Right lung (tissue), 10 donors: ENCODE measurements at places on chromosomes 5 and 9.

DNA sequence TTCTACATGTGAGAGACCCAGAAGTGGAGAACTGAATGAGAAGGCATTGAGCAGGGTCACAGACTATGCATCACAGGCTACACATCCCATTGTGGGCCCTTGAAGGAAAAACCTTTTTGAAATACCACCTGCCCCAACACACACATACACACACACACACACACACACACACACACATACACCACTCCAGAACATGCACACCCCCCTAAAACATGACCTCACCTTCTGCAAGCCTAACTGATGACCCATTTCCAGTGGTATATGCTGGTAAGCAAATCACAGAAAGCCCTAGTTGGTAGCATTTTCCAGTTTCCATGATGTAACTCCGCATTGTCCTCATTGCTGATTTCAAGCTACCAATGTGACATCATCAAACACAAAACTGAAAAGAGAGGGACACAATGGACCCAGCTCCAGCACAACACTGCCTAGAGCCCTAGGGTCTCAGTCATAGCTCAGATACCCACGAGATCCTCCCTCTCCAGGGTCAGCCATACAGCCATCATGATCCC is 36.4 kb downstream of the THBS4 start:
- DNase-seq, result no peak

- no peak for DNase-seq
Observed at GRCh38 chr9:70563010-70563409, 148.6 kb upstream of the KLF9 start.

- no peak for DNase-seq
Observed at GRCh38 chr9:108168236-108168850, 678.8 kb upstream of the KLF4 start.

- DNase-seq, result no peak
Observed at GRCh38 chr9:76423216-76424177, 29.3 kb upstream of the RFK start.

DNA sequence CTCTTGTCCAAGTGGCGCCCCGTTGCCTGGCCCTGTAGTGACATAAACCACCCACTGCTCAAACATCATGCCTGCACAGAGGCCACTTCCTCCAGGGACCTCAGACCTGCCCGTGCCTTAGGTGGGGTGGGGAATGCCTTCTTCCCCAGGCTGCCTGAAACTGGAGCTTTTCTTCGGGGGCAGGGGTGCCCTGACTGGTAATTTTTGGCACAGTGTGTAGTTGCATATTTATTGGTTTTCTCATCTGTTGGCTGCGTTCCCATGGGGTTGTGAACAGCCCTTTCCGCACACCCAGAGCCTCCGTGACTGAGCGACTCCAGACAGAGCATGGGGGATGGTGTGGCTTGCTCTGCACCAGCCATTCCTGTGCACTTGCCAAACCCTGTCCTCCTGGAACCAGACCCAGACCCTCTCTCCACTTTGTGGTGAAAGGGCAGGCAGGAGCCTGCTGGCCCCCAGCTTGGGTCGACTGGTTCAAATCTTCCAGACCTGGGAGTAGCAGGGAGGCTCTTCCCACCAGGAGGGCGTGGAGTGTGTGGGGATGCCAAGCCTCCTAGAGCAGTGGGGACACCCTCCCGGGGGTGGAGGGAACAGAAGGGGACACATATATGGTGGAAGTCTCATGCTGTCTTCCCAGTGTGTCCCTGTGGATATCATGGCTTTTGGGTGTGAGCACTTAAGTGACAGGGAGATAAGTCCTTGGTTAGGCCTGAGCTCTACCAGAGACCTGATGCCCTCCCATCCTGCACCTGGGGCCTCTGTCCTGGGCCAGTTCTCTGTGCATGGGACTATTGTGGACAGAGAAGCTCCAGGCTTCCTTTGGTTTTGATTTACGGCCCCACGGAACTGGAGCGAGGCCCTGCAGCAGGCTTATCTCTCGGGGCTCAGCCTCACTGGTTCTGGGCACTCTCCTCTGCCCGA is 39.6 kb downstream of the WNK2 start:
- no peak for DNase-seq

DNA sequence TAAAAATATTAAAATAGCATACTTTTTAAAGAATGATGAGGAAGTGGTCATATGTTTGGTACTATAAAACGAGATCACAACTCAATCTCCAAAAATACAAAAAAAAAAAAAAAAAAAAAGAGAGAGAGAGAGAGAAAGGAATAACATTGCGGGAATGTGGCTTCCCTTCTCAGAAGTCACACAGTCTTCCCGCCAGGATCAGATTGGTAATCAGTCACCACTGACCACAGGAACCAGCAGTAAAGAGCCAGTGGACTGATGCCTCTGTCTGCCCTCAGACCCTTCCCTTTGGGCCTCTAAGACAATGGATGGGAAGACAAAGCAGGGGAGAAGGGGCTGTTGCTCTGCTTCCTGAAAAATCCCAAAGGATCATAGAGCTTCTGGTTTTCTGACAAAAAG is 104.9 kb downstream of the KLHL3 start:
- DNase-seq, result no peak

DNA sequence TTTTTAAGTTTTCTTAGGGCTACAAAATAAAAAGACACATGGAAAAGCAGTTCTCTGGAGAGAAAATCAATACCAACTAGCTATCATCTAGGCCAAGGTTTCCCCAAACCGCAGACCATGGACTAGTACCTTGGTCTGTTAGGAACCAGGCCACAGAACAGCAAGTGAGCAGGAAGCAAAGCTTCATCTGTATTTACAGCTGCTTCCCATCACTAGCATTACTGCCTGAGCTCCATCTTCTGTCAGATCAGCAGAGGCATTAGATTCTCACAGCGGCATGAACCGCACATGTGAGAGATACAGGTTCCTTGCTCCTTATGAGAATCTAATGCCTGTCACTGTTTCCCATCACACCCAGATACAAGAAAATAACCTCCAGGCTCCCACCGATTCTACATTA is 1907.6 kb upstream of the ACO1 start:
- DNase-seq, result no peak

DNA sequence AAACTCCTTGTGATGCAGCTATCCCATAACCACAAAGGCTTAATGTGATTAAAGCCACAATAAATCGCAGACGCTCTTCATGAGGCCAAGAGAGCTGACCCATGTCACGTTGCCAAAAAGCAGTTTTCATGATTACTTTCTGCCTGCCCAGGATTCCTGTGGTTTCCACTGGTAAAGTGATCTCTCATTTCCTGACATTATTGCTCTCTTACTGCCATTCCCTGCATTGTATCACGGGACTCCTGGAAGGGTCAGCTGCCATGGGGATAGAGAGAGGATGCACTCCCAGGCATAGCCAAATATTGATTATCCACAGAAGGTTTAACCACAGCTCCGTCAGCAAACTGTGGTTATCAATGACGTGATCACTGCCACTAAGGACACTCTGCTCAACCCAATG is 103.8 kb upstream of the SLC1A3 start:
- DNase-seq, result peak; percentile 11

DNA sequence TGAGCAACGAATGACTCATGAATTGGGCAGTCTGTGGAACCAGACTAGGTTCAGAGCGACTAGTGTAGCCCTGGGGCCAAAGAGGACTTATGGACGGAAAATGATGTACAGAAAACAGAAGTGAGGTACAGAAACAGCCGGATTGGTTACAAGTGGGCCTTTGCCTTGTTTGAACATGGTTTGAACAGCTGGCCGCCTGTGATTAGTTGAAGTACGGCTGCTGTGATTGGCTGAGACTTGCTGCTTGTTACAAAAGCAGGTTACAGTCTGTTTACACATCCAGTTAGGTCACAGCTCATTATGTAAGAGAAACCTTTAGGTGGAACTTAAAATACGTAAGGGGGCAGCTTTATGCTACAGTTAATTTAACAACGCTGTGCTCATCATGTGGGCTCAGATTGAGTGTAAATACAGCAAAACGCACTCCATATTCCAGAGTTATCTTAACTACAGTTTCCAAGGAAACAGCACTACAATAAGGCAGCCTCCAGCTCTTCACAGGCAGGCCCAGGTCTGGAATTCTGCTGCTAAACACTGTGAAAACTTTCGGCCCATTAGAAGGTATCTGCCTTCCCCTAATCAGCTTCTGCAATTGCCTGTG is 6.5 kb downstream of the AMACR start:
- DNase-seq, result peak; percentile 72

- no peak for DNase-seq
Observed at GRCh38 chr9:109474944-109475343, 23.2 kb downstream of the PTPN3 start.
